ENCODE measurements at places on chromosomes 4 and X. TPM values are rescaled to one million over a fixed set of nuclear protein-coding genes. Genes with fewer than 3 reads are reported as not detected.

DNA sequence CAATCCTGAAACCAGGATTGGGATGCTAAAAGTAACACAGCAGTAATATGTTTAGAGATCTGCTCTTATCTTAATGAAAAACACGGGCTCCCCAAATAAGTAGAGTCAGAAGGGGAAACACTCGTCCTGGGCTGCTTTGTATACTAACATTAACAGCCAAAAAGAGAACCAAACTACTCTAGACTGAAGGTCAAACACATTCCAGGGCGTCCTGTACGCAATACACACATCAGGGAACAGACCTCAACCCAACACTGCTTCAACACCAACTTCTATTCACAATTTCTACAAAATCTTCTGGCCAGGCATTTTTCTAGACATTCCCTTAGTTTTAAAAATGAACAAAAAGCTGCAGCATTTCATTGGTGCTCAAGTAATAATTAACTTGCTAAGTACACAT is 21.4 kb downstream of the FAT1 start:
- no peak for DNase-seq

The LONRF3 gene
- 10.8 TPM for total RNA-seq

DNA sequence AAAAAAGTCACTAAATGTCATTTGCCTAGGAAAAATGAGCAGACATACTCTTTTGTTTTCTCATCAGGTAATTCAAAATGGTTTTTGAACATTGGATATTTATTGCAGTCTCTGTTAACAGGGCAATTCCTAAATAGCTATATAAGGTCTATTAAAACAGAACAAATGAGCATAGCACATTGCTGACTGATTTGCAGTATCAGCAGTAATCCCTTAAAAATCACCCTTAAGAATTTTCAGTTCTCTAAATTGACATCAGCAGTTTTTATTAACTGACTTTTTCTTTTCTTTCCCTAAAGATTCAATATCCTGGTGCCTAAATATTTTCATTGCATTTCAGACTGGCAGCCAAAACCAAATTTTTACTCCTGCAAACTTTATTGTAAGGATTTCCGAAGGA is 270.2 kb downstream of the FSTL5 start:
- no peak for DNase-seq

- no peak for DNase-seq
Measured at GRCh38 chr4:153138736-153139135, 65.5 kb upstream of the TRIM2 start.

The YIPF7 gene
- total RNA-seq = not detected

- no peak for DNase-seq
Measured at GRCh38 chr4:180060159-180060889, 2182.9 kb upstream of the TENM3 start.

All from left colon (tissue), 2 donors.